ENCODE measurements at places on chromosomes 1 and 21.

DNA sequence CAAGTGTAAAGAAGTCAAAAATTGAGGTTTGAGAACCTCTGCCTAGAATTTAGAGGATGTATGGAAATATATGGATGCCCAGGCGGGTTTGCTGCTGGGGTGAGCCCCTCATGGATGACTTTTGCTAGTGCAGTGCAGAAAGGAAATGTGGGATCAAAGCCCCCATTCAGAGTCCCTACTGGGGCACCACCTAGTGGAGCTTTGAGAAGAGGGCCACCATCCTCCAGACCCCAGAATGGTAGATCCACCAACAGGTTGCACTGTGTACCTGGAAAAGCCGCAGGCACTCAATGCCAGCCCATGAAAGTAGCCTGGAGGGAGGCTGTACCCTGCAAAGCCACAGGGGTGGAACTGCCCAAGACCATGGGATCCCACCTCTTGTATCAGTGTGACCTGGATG lies 330.7 kb upstream of the DPYD start:
- no peak for DNase-seq

GRCh38 chr1:101175886-101176285 lies 60.9 kb upstream of the S1PR1 start:
- DNase-seq: no peak

- DNase-seq: no peak
These were observed 23.7 kb downstream of the UROD start for GRCh38 chr1:45035631-45036301.

DNA sequence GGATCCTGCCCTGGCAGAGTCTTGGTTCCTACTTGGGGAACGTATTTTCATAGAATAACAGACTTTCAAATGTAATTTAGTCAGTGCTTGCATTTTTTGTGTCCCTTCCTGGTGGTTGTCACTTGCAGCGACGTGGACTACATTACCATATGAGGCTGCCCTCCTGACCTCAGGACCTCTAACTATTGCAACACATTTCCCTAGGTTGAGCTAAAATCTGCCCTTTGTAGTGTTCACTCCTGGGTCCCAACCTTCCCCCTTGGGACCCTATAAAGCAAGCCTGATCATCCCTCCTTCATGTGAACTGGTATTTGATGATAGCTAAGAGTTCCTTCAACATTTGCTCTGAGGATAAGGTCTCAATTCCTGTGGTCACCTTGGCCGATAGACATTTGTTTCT lies 95.6 kb upstream of the CACNA1E start:
- no peak for DNase-seq

GRCh38 chr1:165698761-165699052 lies 345 bp upstream of the ALDH9A1 start:
- DNase-seq: no peak

- DNase-seq: no peak
These were observed 72.5 kb downstream of the ZNF326 start for GRCh38 chr1:90067194-90067931.

DNA sequence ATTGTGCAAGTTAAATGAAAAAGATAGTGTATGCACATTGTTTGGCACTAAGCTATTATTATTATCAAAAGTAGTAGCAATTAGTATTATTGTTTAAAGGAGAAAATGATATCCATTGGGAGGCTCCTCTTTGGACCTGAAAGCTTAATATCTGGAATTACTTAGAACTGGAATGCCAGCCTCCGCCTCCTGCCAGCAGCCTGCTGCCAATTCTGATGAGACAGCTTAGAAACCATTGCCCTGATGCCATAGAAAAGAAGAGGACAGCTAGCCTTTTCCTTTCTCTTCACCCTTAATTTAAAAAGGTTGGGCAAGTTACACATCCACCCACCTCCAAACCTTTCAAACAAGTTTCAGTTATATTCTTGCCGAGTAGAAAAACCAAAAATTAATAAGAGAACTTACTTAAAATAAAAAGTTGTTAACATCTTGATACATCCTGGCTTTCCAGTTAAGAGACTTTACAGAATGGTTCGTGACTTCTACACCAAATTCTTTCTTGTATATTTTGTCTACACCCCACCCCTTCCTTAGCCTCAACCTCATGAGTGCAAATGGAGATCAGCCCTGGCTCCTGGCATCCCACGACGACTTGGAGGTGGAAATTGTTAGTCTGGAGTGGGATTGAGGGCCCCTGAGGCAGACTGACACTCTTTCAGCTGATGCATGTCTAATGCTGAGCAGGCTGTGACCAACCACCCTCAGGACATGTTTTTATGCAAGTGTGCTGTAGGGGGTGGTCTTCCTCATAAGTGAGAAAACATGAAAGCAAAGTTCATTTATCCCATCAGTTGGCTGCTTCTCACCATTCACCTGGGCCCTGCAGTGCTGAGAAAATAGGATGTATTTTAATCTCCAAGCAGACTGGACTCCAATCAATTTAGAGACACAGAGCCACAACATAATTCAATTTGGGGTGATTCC lies 120.6 kb downstream of the KCNJ15 start:
- no peak for DNase-seq

GRCh38 chr1:54284781-54285529 lies 85.0 kb downstream of the MRPL37 start:
- no peak for DNase-seq

- DNase-seq: no peak
These were observed 138.7 kb downstream of the DISP1 start for GRCh38 chr1:222953585-222953984.

All from left lobe of liver (tissue), 2 donors.